ENCODE measurements at places on chromosomes 7 and 10.

GRCh38 chr10:91201213-91201996 is 19.1 kb upstream of the PCGF5 start:
- DNase-seq, result no peak

GRCh38 chr7:117707080-117707479 is 166.2 kb downstream of the CTTNBP2 start:
- DNase-seq, result no peak

- DNase-seq, result no peak
These were observed 78.0 kb downstream of the GFRA1 start for GRCh38 chr10:116195039-116195438.

DNA sequence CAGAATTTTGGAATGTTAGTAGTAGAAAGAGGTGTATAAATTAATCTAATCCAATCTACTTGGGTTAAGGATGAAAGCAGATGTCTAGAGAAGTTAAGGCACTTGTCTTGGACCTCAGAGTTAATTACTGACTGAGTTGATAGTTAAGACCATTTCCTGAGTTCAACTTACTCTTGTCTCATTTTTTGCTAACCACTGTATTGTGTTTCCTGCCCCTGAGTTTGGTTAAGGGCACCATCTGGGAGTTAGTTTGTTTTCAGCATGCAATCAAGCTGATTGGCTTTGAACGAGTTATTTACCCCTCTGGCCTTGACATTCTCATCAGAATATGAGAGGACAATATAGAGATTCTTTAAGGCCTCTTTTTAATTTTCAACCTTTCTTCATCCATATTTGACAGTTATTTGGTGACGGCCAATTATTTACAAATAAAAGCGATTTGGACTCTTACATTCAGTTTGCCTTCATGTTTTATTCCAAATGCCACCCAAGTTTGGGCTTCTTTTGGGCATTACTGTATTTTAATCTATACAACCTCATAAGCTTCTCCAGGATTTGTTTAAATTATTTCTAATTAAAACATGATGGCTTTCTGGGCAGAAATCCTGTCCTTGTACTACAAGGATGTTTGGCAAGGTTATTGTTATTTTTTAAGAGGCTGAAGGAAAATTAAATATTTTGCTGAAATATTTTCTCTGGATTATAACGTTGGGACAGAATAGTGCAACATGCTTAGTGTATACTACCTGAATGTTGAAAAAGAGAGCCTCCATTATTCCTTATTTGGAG is 225.0 kb downstream of the CACNB2 start:
- no peak for DNase-seq

DNA sequence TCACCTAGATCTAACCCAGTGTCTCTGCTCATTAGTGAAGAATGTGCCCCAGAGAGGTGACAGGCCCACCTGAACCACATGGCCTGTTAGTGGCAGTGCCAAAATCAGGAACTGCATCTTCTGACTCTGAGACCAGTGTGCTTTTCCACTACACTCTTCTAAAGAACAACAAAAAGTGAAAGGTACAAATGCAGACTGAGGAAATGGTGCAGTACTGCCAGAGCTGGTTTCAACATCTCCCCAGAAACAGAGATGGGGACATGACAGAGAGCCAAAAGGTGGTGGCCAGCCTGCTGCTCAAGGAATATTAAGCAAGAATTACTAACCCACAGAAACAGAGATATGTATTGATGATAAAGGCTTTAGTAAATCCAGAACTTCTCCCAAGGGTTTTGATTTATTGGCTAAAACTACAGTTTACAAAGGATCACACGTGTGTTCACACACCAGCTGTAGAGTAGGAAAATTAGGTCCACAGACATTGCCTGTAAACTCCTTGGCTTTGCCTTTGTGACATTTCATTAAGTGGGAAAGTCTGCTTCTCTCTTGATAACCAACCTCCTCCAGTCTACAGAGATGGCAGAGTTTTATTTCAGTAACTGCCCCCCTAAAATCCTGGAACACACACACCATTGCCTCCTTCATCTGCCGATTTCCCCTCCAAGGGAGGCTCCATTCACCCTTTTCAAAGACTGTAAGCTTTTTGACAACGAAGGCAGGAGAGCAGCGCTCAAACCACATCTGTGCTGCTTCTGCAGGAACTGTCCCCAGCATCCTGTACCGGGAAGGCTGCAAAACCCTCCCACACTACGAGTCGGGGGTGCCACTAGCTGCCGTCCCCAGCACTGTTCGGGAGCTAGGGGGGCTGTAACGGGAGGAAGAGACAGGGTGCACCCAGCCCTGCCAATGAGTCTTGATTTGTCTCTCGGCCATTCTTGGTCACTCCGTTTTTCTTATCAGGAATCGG is 29.8 kb downstream of the GSDME start:
- no peak for DNase-seq

GRCh38 chr10:80144696-80145131 is 12.2 kb downstream of the PLAC9 start:
- no peak for DNase-seq

DNA sequence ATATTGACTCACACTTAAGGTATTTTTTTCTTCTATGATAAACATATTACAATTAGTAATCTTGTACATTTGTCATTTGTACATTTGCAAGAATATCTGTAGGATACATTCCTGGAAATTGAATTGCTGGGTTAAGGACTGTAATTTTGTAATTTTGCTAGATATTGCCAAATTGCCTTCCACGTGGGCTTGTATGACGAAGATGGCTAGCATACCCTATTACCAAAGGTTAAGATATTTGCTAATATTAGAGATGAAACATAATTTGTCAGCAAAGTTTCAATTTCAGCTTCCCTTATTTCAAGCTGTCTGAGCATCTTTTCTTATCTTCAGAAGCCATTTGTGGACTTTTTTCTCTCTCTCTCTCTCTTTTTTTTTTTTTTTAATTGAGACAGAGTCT is 1.0 kb upstream of the LYZL2 start:
- DNase-seq, result no peak

GRCh38 chr10:89360157-89360556 is 17.7 kb upstream of the IFIT1B start:
- DNase-seq, result no peak

GRCh38 chr10:77578583-77579227 is 58.9 kb downstream of the KCNMA1 start:
- DNase-seq, result no peak

DNA sequence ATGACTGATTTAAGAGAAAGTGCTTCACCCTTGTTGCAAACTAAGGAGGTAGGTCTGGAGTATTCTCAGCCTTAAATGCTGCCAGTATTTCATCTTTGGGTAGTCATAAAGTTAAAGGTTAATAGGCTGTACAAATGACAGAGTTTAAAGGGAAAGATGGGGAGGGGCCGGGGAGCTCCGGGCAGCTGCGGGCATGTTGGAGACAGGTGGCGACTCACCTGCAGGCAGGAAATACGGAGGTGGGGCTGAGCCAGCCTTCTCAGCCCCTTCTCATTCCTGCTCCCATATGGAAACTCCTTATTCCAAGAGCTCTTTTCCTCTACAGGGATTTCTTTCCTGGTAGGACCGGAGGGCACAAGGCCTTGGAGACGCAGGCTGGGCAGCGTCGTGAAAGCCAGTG is 31.8 kb upstream of the HMX3 start:
- no peak for DNase-seq

DNA sequence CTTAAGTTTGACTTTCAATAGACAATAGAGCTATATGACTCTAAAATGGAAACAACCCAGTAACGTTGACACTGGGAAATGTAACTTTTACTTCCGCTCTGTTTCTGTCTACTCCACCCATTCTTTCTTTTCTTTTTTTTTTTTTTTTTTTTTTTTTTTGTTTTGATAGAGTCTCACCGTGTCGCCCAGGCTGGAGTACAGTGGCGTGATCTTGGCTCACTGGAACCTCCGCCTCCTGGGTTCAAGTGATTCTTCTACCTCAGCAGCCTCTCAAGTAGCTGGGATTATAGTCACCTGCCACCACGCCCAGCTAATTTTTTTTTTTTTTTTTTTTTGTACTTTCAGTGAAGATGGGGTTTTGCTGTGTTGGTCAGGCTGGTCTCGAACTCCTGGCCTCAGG is 13.9 kb downstream of the PRSS2 start:
- no peak for DNase-seq

DNA sequence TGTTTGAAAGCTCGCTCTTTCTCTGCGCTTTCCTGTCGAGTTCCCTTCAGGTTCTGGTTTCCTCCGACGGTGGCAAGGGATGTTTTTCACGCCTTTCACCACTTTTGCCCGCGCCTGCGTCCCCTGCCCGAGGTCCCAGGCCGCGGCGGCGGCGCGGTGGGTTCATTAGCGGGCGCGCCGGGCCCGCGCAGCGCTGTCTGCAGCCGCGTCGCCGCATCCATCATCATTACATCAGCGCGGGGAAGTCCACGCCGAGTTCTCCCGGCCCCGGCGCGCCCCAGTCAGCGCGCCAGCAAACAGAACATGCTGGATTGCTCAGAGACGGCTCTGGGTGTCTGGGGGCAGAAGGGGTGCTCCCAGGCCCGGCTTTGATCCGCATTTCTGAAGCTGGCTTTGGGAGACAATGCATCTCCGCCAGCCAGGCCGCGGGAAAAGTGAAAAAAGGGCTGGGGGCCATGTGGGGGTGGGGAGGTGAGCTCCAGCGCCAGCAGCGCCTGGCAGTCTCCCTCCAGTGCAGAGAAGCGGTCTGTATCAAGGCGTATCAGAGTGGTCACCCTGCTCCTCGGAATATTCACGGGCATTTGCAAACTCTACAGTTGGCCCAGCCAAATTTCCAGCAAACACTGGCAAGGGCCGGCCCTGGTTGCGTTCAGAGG is 8.9 kb downstream of the GLI3 start:
- peak; percentile 71 for DNase-seq

GRCh38 chr7:36260481-36260880 is 107.4 kb downstream of the EEPD1 start:
- no peak for DNase-seq

DNA sequence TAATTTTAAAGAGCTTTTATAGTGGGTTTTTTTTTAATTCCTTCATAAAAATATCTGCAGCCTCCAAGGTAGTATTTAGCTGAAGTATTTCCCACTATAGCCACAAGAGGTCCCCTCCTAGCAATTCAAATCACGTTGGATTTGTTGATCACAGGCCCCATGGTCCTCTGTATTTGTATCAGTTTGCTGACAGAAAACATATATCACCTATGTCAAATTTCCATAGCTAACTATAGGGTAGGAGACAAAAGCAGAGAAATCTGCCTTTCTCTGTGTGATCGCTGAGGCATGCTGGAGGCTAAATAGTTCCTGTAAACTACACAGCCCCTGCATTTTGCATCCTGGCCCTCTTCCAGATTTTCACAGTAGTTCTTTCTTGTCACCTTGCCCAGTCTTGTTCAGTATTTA is 1.7 kb upstream of the CTNNA3 start:
- no peak for DNase-seq

GRCh38 chr10:106312087-106312486 is 852.4 kb downstream of the SORCS1 start:
- DNase-seq, result no peak

DNA sequence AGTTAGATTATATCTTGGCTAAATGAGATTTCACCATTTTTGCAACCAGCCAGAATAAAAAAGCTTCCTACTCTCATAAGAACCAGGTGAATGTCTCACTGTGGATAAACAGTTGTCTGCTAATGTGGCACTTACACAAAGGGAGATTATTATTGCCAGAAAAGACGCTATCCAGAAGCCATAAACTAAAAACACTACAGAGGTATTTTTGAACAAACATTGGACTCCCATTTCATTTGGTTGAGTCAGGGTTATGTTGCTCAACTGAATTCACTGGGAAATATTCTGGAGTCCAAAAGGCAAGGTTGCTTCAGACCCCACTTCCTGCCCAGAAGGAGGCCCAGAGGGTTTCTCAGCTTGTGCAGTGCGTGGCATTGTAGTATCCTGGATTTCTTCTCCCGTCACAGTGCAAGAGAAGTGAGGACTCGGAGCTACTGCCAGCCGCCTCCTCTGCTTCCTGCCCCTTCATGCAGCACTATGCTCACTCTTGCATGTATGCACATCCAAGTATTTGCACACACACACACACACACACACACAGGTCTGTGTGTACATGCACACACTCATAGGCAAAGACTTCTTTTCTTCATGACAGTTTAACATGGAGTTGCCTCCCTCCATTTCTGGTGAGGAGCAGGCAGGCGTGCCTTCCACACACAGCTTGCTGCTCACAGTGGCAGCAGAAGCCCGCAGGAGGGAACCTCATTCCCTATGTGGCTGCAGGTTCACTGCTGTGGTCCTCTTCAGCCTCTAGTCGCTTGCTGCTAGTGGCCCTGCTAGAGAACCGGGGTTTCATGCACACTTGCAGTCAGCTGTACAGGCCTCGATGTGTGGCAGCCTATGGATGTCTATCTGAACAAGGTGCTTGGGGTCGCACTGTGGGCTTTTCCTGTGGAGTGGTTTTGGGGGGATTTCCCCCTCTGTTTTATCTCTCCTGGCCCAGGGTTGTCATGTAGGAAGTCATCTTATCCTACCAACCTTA is 10.1 kb downstream of the DENND10 start:
- no peak for DNase-seq

DNA sequence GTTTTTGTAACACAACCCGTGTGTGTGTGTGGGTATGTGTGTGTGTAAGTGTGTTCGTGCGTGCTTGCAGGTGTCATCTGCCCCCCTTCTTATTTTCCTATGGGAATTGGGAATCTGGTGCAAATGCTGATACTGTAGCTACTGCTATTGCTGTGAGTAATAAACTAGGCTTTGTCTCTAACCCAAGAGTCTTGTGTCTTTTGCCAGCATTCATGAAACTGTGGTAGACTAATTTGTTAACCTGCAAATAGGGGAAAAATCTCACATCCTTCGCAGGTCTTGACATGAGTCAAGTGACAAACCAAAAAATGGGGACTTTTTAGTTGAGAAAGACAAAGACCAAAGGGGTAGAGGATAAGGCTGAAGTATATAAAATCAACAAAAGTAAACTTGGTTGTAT is 57.9 kb upstream of the FAM133B start:
- DNase-seq, result no peak

- no peak for DNase-seq
These were observed 163.8 kb downstream of the PLXNA4 start for GRCh38 chr7:132412435-132412834.

GRCh38 chr10:61918140-61918539 is 16.6 kb downstream of the ARID5B start:
- no peak for DNase-seq

- DNase-seq, result no peak
These were observed 65.0 kb downstream of the FBXL13 start for GRCh38 chr7:103009466-103010185.

DNA sequence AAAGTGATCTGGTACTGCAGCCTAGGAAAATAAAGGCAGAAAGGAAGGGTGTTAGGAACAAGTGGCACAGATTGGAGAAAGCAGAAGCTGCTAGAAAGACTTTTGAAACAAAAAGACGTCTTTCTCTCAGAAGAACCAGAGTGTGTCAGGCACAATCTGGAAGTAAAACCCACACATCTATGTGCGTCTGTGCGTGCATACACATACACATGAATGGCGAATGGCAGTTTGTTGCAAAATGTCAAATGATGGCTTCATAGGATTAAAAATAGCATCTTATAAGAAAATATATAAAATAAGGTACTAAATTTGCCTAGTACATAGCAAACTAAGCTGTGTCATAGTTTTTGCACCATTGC is 246.3 kb downstream of the CDK14 start:
- no peak for DNase-seq

- no peak for DNase-seq
These were observed 630.6 kb downstream of the KCNMA1 start for GRCh38 chr10:77006836-77007511.

GRCh38 chr7:138480527-138480926 is 20.5 kb downstream of the TRIM24 start:
- DNase-seq, result no peak

- DNase-seq, result no peak
These were observed 33.5 kb upstream of the PDZD8 start for GRCh38 chr10:117408436-117409384.
